ENCODE measurements at places on chromosomes 2 and 18.
A peak's percentile ranks its signal among the peaks of the same experiment; 100 is the strongest.

GRCh38 chr18:63132819-63133200 is 186.8 kb downstream of the BCL2 start:
- no peak for DNase-seq

DNA sequence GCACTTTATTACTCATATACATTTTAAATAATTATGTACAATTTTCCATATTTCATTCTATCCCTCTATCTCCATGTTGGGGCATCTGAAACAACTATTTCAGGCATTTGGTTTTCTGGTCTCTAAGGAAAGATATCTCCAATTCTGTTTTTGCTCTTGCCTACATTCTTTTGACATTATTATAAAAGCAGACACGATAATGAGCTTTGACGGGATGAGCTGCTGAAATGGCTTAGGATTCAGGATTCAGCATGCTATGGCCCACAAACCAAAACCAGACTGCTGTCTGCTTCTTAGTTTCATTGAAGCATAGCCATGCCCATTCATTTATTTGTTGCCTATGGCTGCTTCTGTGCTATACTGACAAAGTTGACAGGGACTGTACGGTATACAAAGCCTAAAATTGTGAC is 42.7 kb upstream of the GLS start:
- no peak for DNase-seq

- DNase-seq = peak; percentile 30
Measured at GRCh38 chr2:53969285-53969967, 1.4 kb downstream of the PSME4 start.

- no peak for DNase-seq
Measured at GRCh38 chr2:10891848-10892247, 19.9 kb upstream of the KCNF1 start.

GRCh38 chr2:215394102-215394805 is 41.6 kb downstream of the FN1 start:
- DNase-seq = peak; percentile 68

DNA sequence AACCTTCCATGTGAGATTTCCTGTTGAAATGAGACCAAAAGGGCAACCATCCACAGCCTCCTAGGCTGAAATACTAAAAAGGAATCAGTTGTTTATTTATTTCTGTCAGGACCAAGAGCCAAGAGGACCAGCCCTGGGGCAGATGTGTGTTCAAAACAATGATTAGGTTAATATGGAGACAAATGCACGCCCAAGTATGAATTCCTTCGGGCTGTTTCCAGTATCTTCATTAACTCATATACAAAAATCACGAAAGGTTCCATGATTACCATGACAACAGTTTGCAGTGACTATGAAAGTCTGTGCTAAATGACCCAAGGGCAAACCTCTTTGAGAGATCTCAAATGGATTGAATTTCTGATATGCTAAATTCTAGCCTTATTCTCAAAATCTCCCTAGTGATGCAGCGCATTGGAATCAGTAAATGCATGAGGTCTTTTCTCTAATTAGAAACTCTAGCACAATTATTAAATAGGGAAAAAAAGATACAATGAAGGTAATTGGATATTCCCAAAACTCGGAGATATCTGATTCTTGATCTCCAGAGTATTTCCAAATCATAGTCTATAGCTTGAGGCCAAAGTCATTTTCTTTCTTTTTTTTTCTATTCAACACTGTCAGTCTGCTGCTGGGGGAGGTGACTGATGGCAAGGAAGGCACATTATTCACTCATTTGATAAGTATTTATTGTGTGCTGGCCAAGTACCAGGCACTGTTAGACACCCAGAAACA is 35.6 kb downstream of the VIT start:
- DNase-seq = no peak

DNA sequence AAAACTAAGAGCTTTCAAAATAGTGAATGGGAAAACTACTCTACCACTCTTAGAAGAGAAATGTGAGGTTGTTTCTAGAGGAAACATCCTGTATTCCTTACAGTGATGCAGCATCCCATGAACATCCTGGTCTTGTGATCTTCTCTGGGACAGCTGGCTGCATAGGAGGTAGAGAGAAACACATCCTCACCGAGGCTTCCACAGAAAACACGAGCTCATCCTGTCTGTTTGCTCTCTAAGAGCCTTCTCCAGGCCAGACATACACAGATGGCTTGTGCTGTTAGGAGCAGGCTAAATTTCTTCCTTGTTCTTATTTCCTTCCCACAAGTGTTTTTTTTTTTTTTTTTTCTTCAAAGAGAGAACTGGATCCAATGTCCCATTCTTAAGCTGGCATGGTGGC is 14.7 kb upstream of the FZD7 start:
- DNase-seq = peak; percentile 25

DNA sequence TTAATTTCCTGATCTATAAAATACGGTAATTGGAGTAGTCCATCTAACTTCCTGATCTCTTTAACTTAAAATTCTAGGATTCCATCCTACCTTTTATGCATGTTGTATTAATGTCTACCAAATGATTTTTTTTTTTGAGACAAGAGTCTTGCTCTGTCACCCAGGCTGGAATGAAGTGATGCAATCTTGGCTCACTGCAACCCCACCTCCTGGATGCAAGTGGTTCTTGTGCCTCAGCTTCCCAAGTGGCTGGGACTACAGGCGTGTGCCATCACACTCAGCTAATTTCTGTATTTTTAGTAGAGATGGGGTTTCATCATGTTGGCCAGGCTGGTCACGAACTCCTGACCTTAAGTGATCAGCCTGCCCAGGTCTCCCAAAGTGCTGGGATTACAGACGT is 47.8 kb downstream of the CFAP36 start:
- no peak for DNase-seq

GRCh38 chr18:24731158-24731557 is 270.7 kb downstream of the HRH4 start:
- DNase-seq = no peak

- DNase-seq = peak; percentile 58
Measured at GRCh38 chr2:235605312-235606003, 111.6 kb downstream of the AGAP1 start.

- DNase-seq = no peak
Measured at GRCh38 chr2:227503433-227504406, 31.8 kb downstream of the AGFG1 start.

GRCh38 chr2:16199882-16200553 is 259.7 kb downstream of the MYCN start:
- no peak for DNase-seq

DNA sequence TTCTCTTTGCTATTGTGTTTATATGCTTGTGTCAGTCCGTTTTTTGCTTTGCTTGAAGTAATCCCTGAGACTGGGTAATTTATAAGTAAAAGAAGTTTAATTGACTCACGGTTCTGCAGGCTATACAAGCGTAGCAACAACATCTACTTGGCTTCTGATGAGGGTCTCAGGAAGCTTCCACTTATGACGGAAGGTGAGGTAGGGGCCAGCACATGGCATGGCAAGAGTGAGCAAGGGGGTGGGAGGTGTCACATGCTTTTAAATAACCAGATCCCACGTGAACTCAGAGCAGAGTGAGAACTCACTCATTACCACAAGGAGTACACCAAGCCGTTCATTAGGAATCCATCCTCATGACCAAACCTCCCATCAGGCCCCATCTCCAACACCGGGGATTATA is 540.3 kb downstream of the TDRD15 start:
- no peak for DNase-seq

- DNase-seq = no peak
Measured at GRCh38 chr2:12008425-12009061, 262.1 kb downstream of the LPIN1 start.

DNA sequence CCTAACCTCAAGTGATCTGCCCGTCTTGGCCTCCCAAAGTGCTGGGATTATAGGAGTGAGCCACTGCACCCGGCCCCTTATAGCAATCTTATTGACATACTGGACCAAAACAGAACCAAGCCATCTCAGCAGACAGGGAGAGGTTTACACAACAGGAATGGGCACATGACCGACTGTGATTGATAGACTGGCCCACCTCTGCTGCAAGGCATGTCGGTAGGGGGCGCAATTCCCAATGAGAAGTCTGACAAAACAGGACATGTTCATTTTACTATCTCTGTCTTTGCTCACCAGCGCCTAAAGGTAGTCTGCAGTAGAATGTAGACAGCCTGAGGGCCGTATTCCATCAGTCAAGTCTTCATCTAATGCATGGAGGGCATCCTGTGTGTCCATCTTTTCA is 2.0 kb downstream of the LYPD6B start:
- DNase-seq = peak; percentile 13

- DNase-seq = no peak
Measured at GRCh38 chr2:199554026-199554425, 96.3 kb upstream of the SATB2 start.

- DNase-seq = no peak
Measured at GRCh38 chr2:144078802-144079724, 440.9 kb downstream of the ZEB2 start.

GRCh38 chr2:189558516-189559272 is 21.9 kb downstream of the SLC40A1 start:
- no peak for DNase-seq

GRCh38 chr2:180413336-180413735 is 406.2 kb upstream of the CWC22 start:
- DNase-seq = no peak

GRCh38 chr2:233005096-233005495 is 8.0 kb downstream of the NGEF start:
- no peak for DNase-seq

- no peak for DNase-seq
Measured at GRCh38 chr2:132754392-132754791, 84.4 kb upstream of the LYPD1 start.

DNA sequence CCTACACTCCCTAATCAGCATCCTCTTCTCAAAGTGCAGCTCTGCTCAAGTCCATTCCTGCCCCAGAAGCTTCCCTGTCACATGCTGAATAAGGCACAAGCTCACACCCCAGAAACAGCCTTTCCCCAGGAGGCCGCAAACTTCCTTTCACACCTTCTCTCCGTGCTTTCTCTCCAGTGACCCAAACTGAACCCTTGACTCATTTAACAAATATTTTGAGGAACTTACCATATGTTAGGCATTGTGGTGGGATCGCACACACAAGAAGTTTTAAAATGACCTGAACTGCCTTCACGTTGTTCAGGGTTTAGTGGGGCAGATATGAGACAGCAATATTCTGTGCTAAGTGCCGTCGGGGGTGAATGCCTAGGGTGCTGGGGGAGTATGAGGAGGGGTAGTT is 161.3 kb downstream of the INSIG2 start:
- no peak for DNase-seq

DNA sequence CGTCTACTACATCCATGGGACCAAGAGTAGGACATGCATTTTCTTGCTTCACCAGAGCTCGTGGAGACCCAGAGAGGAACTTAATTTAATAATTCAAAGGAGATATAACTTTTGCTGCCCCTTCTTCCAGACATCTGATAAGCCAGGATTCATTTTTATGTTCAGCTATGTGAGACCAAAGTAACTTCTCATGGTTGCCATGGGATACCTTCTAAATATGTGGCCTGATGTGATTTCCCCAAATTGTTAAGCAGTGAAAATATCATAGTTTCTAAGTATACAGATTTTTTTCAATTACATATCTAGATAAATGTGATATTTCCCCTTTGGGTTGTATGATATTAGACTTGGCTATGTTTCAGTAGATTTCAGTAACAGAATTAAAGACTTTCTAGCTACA is 185.5 kb upstream of the FN1 start:
- DNase-seq = no peak

- DNase-seq = no peak
Measured at GRCh38 chr2:207469943-207470729, 59.6 kb upstream of the CREB1 start.

DNA sequence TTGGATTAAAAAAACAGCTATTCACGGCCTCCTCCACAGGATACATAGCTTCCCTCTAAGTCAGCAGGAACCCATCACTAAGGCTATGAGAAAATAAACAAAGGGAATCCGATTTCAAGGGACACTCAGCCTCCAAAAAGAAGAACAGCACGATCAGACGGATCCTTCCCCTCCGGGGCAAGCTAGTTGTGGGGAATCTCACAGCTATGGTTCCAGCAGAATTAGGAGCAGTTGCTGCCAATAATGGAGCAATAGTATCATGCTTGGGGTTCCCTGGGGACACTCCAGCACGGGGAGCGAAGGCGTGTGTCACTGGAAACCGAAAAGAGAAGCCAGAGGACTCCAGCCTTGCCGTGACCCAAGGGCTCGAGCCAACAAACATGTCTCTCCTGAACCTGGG is 163.1 kb downstream of the TTC32 start:
- no peak for DNase-seq

DNA sequence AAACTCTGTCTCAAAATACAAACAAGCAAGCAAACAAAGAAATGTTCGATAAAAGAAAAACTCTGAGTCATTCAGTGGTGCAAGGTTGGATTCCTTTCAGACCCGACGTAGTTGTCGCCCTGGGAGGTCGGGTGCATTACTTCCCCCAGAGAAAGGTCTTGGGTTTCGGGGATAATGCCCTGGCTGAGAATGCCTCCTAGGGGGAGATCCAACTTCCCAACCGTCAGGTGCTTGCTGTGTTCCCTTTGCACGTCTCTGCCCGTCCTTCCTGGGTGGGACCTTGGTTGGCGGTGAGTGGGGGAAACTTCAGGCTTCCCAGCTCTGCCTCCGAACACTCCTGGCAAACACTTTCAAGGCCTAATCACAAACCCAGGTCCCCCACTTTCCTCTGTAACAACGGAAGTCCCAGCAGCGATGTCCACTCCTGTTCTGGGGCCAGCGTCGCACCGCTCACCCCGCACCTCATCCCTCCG is 609 bp downstream of the TPGS2 start:
- peak; percentile 61 for DNase-seq

GRCh38 chr2:180205621-180206235 is 198.6 kb upstream of the CWC22 start:
- DNase-seq = no peak

GRCh38 chr2:227411320-227411989 is 23.7 kb upstream of the SCYGR1 start:
- no peak for DNase-seq

DNA sequence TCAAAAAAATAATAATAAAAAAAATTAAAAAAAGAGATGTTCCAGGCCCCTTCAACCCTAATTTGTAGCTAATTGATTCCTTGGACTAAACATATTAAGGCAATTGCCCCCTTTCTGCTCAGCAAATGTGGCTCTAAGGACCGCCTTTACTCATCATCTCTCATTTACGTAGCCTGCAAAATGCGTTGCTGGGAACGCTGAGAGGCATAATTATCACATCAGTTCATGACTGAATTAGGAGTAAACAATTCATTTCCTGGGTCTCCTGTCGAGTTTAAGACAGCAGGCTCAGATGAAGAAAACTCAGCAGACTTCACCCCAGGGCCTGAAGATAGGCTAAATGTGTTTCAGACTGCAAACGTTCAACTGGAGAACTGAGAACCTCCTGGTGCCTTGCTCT is 413.5 kb downstream of the NBAS start:
- no peak for DNase-seq

DNA sequence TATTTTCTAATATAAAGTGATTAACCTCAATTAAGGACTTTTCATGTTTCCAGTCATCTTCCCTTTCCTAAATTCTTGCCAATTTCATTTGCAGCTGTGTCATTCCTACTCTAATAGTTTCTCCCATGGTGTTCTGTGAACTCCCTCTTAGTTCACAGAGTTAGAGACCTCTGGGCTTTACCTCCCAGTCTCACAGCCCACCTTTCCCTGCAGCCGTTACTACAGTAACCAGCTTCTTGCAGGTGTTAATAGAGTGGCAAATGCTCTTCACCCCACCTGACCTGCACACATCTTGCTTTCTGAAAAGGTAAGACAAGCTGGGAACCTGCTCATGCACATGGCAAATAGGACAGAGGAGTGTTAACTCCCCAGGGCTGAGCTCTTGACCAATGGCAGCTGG is 250.1 kb downstream of the FBXO15 start:
- DNase-seq = no peak

Measured in NCI-H524 (cell line).